Cerebellar nuclear complex (tissue), 1 donor: ENCODE measurements at places on chromosomes 13 and 19.
A peak's percentile ranks its signal among the peaks of the same experiment; 100 is the strongest.

GRCh38 chr13:97348569-97349100 lies 85.3 kb upstream of the RAP2A start:
- no peak for DNase-seq

- DNase-seq: no peak
Measured at GRCh38 chr19:19530423-19530804, 1.7 kb downstream of the YJEFN3 start.

- no peak for DNase-seq
Measured at GRCh38 chr13:39250440-39250839, 212.2 kb downstream of the NHLRC3 start.

DNA sequence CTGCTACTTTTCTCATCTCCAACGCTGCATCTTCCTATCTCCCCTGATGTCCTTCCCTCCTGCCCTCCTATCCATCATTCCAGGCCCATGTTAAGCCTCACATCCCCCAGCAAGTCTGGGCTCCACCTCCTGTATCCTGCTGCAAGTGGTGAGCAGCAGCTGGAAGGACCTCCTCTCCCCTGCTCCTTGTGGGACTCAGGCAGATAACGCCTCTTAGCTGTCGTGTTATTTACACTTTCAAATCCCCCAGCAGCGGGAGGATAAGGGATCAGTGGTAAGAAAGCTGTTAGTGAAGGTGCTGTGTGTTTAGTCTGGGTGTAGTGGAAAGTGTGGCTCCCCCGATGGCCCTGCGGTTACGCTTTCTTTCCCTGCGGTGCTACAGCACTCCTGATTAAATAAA lies 211.9 kb downstream of the ZNF536 start:
- no peak for DNase-seq

GRCh38 chr19:13053238-13053637 lies 49.4 kb downstream of the LYL1 start:
- no peak for DNase-seq

GRCh38 chr19:41711376-41712261 lies 3.2 kb downstream of the CEACAM5 start:
- DNase-seq: peak; percentile 20

DNA sequence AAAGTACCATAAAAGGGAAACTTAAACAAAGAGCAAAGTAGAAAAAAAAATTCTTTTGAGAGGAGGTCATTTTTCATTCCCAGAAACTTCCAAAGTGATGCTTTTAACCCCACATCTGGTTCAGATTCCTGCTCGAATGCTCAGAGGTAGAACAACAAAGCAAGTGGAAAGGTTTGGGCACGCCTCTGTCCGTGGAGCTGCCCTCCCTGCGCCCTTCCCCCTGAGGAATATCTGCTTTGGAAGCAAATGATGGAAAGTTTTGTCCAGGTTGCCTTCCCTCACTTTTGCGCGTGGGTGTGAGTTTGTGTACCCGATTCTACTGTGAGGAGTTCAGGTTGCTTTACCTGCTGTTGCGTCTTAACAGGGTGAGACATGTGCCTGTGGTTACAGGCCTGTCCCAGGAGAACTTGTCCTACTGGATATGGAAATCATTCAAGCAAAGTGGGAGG lies 110.2 kb downstream of the KLF5 start:
- DNase-seq: no peak

- no peak for DNase-seq
Measured at GRCh38 chr13:76329004-76329403, 557.2 kb downstream of the KCTD12 start.

- DNase-seq: no peak
Measured at GRCh38 chr13:38566519-38566918, 120.4 kb upstream of the FREM2 start.
